AML-193 (cell line): ENCODE measurements at places on chromosomes 5 and 9.
A peak's percentile ranks its signal among the peaks of the same experiment; 100 is the strongest.

GRCh38 chr5:150062216-150062922 lies 24.0 kb downstream of the CSF1R start:
- DNase-seq, result peak; percentile 30

GRCh38 chr5:83551821-83552220 lies 80.3 kb downstream of the VCAN start:
- DNase-seq, result no peak

DNA sequence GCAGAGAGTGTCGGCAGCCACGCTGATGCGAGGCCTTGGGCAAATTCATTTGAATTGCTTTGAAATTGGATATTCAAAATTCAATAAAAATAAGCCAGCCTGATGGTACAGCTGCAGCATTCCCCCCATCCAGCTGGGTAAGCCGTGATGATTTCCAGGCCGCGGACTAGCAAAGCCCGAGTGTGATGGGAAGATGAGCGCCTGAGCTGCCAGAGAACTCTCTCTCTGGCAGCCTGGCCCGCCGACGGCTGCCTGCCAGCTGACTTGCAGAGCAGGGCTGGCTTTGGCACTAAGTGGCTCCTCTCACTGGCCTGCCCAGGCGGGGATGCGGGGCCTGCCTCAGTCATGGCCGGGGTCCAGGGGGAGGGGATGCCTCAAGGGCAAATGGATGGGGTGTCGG lies 268.3 kb upstream of the WWC1 start:
- DNase-seq, result no peak

DNA sequence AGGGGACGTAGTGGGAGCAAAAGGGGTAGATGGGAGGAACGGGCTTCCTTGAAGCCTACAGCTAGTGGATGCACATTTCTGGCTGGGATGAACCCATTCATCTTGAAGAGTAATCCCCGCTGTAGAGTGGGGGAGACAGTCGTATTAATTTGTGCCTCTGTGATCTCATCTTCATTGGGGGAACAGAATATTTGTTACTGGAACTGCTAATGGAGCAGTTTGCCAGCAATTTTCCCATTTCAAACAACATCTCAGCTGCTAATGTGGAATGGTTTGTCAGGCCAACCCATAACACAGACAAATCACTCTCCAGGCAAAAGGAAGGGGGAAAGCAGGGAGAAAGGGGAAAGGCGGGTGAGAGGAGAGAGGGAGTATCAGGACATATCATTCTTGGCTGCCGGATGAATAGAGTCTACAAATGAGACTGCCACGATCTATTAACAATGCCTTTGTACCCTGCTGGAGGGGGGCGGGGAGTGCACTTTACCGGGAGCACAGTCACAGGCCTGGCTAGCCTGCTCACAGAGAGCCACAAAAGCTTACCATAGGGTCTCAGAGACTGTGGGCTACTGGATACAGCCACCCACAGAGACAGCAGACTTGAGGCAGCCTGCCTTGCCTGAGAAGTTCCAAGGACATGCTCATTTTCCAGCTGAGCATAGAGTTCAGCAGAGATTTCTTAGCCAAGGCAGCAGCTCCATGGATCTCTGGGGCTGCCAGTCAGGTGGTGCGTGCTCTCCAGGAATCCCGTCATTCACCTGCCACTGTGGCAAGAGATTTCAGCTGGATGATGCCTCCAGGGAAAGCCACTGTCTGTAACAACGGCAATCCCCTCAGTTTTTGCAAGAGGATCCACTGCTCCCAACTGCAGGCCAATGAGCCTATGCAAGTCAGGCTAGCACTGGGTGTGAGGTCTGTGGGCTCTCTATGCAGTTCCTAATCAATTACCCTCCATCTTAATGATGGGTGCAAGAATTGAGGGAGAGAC lies 217.7 kb upstream of the PANK3 start:
- no peak for DNase-seq

GRCh38 chr9:89145097-89145496 lies 33.5 kb downstream of the SHC3 start:
- DNase-seq, result no peak

GRCh38 chr5:139696894-139697658 lies 48.9 kb downstream of the CXXC5 start:
- DNase-seq, result no peak

DNA sequence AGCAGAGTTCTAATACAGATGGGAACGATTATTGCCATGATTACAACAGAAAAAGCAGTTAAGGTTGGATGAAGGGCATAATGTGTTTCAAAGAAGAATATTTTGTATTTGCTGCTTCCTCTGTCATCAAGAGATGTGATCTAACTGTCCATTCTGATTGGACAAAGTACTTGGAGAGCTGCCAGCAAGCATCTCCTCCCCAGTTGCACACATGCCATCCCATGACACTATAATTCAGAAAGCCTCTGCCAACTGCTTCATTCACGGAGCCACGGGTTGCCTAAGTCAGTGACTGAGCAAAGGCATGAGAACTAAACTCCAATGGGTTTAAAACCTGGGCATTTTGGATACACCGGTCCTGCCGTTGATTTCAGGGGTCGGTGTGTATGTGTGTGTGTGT lies 253.8 kb downstream of the CRB2 start:
- DNase-seq, result no peak

DNA sequence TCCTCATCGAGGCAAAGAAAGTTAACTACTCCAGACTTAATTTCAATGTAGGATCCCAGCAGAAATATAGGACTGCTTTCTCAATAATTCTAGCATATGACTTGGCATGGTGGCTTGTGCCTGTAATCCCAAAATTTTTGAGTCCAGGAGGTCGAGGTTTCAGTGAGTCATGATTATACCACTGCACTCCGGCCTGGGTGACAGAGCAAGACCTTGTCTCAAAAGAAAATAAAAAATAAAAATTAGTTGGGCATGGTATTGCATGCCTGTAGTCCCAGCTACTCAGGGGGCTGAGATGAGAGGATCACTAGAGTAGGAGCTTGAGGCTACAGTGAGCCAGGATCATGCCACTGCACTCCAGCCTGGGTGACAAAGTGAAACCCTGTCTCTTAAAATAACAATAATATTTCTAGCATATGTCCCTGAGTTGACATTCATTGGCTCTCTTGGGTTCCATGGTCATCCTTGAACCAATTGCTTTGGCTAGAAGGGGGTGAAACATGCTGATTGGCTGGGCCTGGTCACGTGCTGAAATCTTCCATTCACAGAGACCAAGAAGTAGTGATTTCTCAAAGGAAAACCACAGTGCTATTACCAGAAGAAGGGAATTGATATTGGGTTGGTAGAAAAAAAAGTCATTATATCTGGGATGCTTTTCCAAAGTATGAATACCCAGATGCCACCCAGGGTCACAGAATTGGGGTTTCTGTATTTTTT lies 31.6 kb upstream of the GARNL3 start:
- DNase-seq, result no peak

GRCh38 chr5:56314529-56314928 lies 81.4 kb upstream of the ANKRD55 start:
- DNase-seq, result no peak

GRCh38 chr5:81948349-81948748 lies 23.5 kb upstream of the ATG10 start:
- DNase-seq, result no peak

GRCh38 chr5:132684491-132684890 lies 10.7 kb downstream of the IL4 start:
- DNase-seq, result no peak

GRCh38 chr5:163718272-163718671 lies 212.9 kb downstream of the MAT2B start:
- DNase-seq, result no peak
